ENCODE measurements at places on chromosomes 1 and 21. TPM values are rescaled to one million over a fixed set of nuclear protein-coding genes. Genes with fewer than 3 reads are reported as not detected.

DNA sequence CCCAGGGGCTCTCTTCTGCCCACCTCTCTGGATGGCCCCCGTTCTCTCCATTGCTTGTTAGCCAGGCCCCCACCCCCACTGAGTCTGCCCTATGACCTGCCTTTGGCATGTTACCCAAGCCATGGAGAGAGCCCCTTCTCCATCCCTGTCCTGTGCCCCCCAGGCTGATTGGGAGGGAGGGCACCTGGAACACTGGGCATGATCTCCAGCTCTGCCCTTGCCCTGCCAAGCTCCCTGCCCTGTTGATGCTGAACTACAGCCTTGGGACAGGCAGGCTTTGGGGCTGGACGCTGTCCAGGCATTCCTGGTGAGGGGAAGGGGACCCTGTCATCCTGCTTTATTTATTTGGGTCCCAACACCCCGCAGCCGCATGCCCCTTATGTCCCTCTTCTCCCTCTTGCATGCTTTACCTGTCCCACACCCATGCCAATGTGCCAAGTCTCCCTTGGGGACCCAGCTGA, 10.7 kb downstream of the TRIM46 start:
- peaks cover 11% of the 10 kb centered on the region for H3K36me3 ChIP-seq
- no peaks in the 10 kb centered on the region for H3K4me1 ChIP-seq
- DNase-seq = no peak
- H3K27ac ChIP-seq = no peak overlapping the region
- H3K27me3 ChIP-seq = no peaks in the 10 kb centered on the region

Gene EPS8L3
- total RNA-seq = not detected

Gene ANGPTL1
- 3.9 TPM for total RNA-seq

Gene AMY1B
- total RNA-seq = 0.14 TPM

Gene STK40
- 17.6 TPM for total RNA-seq

DNA sequence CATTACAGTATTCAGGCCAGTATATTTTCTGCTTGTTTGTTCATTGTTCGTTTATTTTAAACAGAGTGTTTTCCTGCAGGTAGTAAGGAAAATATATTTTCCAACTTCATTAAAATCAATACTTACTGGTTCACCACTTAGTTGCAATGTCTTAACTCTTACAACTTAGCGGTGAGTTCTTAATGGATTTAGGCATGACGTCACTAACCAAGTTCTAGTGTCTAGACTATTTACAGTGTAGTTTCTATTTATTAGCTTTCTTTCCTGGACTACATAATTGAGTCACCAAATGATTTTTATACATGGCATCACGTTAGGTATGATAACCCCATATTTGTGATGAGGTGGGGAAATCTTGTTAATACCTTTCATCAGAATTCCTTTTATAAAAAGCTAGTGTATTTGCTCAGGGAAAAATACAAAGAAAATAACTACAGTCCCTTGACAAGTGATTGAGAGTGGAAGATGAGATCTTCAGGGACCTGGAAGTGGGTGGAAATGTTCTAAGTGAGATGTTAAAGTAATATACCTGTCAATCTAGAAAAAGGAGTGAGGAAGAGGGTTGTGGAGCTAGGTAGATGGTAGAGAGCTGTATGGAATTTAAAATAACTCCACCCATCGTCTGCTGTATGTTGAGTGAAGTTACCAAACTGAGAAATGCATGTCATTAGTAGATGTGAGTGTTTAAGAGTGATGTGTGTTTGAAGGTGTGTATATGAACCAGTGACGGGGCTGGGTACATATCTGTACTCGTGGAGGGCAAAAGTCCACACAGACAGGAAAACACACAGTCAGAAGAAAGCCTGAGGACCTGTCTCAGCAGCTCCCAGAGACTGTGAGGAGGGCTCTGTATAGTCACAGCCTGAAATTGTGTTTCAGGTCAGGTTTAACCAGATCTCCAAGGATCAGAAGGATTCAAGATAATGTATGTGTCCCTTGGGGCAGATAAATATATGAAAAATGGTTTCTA, 197.6 kb upstream of the ADAMTS5 start:
- no peaks in the 10 kb centered on the region for H3K4me1 ChIP-seq
- H3K27ac ChIP-seq = no peak overlapping the region
- H3K27me3 ChIP-seq = no peaks in the 10 kb centered on the region

- H3K27me3 ChIP-seq = no peaks in the 10 kb centered on the region
- no peak overlapping the region for H3K4me3 ChIP-seq
- no peak for DNase-seq
- no peaks in the 10 kb centered on the region for H3K4me1 ChIP-seq
- no peak overlapping the region for H3K27ac ChIP-seq
- H3K36me3 ChIP-seq = no peaks in the 10 kb centered on the region
These were observed 45.4 kb upstream of the IGSF21 start for GRCh38 chr1:18062185-18062584.

Gene RFX5
- 89.4 TPM for total RNA-seq

Gene KRTAP20-4
- not detected for total RNA-seq

Gene TMEM54
- 2.2 TPM for total RNA-seq

Gene WDR64
- total RNA-seq = 0.14 TPM

GRCh38 chr1:95095833-95096217, 21.3 kb upstream of the TLCD4 start:
- no peaks in the 10 kb centered on the region for H3K36me3 ChIP-seq
- no peaks in the 10 kb centered on the region for H3K4me1 ChIP-seq
- H3K4me3 ChIP-seq = no peak overlapping the region
- no peak for DNase-seq
- no peak overlapping the region for H3K27ac ChIP-seq
- no peaks in the 10 kb centered on the region for H3K27me3 ChIP-seq

Gene DCST1
- total RNA-seq = not detected

DNA sequence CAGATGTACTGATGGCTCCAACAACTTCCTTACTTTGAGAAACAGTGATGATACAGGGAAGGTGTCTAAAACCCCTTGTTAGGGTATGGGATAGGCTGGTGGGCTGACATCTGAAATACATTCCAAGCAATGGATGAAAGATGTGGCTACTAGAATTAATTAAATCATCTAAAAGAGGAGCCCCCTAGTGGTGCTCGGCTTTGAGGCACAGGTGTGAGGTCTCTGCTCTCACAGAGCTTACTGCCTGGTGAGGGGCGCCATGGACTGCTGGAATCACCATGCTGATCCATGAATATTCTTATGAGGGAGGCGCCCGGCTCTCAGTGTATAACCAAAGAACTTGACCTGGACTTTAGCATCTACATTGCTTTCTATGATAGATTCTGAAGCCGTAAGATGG, 48.5 kb downstream of the GNG4 start:
- no peaks in the 10 kb centered on the region for H3K27me3 ChIP-seq
- H3K27ac ChIP-seq = no peak overlapping the region
- no peak overlapping the region for H3K4me3 ChIP-seq
- DNase-seq = no peak
- no peaks in the 10 kb centered on the region for H3K4me1 ChIP-seq

DNA sequence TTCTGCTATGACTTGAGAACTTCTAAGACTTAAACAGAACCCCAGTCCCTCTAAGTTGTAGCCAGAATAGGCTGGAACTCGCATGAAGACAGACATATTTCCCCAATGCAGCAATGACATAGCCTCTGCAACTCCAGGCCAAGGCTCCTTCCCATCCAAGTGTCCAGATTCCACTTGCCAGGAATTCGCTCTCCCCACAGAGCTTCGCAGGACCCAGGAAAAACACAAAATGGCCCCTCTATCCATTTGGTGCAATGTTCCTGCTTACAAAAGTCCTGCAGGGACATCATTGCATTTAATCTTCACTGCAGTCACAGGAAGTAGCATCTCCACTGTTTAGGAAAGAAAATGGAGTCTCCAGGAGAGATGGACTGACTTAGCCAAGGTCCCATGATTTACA, 147.5 kb upstream of the KLHDC7A start:
- DNase-seq = no peak
- H3K4me1 ChIP-seq = no peaks in the 10 kb centered on the region
- no peak overlapping the region for H3K4me3 ChIP-seq
- H3K27ac ChIP-seq = no peak overlapping the region

Gene KRTAP22-2
- total RNA-seq = not detected

DNA sequence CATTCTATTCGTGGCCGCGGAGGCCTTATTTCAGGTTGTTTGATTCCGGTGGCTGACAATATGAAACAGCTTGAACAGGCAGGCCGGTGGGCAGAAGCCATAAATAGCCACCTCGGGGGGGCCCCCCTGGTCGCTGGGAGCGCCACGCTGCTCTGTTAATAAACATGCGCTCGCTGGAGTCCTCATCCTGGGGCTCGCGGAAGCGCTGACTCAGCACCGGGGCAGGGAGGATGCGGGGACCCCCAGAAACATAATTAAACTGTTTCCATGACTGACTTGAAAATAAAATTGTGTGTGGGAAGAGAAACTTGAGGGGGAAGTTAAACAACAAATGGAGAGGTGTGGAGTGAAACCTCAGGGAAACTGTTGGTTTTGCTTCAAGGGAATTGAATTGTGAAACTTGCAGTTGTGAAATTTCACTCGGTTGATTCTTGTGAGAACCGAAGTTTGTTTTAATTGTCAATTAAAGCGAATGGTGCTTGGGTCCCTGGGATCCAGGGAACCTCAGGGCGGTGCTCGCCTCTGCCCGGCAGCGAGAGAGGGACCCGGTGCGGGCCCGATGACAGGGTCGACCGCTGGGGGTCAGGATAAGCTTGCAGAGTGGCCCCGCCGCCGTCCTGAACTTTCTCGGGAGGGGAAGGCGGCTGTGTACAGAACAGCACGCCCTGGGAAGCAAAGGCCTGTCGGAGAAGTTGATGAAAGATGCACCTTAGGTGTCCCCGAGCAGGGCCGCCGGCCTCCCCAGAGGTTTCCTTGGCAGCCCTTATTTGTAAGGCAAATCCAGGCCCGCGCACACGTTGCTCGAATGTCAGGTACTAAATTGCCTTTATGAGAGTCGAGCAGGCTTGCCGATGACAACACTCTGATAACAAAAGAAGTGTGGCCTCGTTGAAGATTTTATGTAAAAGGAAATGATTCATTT, 176.9 kb upstream of the LMO4 start:
- peaks cover 2% of the 10 kb centered on the region for H3K27me3 ChIP-seq
- H3K27ac ChIP-seq = no peak overlapping the region
- peak overlapping the region; percentile 39 for H3K4me3 ChIP-seq
- DNase-seq = peak; percentile 27

- no peaks in the 10 kb centered on the region for H3K36me3 ChIP-seq
- H3K4me1 ChIP-seq = peaks cover 21% of the 10 kb centered on the region
- H3K27ac ChIP-seq = peak overlapping the region; percentile 50
- H3K27me3 ChIP-seq = peaks cover 6% of the 10 kb centered on the region
These were observed 633 bp downstream of the THEMIS2 start for GRCh38 chr1:27872802-27873551.

Gene LCK
- 467 TPM for total RNA-seq

DNA sequence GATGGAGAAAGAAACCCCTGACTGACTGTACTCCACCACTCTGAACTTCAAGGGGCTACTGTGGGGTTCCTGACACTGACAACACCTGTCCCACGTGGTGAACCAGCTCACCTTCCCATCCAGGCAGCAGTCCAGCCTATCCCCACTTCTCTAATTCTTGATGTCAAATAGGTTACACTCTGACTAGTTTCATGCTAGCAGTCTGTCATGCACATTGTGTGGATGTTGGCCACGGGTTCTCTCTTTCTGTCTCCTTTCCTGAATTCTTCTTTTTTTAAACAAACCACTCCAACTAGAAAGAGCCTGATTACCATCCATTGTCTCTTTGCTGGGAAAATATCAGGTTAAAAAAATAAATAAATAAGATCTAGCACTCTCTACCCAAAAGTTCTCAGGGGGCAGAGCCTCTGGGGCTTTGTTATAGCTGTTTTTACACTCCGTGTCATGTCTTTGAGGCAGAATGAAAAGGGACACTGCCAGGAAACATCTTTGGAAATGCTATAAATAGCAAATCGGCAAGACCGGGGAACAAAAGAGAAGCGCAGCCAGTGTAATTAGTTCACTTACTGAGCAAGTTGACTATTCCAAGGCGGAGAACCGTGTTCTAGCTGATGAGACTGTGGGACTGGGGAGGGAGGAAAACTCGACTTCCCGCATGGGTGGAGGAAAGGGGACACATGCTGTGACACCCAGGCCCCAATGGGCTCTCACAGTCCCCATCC, 356.1 kb downstream of the OMA1 start:
- H3K27me3 ChIP-seq = no peaks in the 10 kb centered on the region
- no peak overlapping the region for H3K27ac ChIP-seq
- no peaks in the 10 kb centered on the region for H3K4me1 ChIP-seq

- no peak for DNase-seq
- H3K27me3 ChIP-seq = no peaks in the 10 kb centered on the region
- no peaks in the 10 kb centered on the region for H3K4me1 ChIP-seq
- H3K36me3 ChIP-seq = peaks cover 21% of the 10 kb centered on the region
- H3K27ac ChIP-seq = no peak overlapping the region
- H3K4me3 ChIP-seq = no peak overlapping the region
These were observed 6.1 kb downstream of the HSPA13 start for GRCh38 chr21:14376854-14377253.

Gene MROH9
- 0.05 TPM for total RNA-seq

GRCh38 chr1:145935708-145936107, 8.4 kb upstream of the RBM8A start:
- peaks cover 13% of the 10 kb centered on the region for H3K36me3 ChIP-seq
- H3K4me3 ChIP-seq = no peak overlapping the region
- H3K27ac ChIP-seq = no peak overlapping the region
- H3K4me1 ChIP-seq = peaks cover 4% of the 10 kb centered on the region
- no peak for DNase-seq

Gene TUT4
- 40.2 TPM for total RNA-seq

DNA sequence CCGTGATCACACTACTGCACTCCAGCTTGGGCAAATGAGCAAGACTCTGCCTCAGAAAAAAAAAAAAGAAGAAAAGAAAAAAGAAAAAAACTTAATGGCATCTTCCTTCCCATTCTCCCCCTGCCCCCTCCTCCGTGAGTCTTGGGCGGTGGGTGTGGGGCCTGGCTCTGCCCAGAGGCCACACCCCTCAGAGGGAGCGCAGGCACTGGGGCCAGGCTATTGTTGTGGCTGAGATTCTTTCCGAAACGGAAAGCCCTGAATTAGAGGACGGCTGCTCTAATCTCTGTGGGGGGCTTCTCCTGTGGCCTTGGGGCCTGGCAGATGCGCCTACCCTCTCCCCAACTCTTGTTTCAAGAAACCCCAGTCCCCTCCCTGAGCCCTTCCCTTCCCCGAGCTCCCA, 4.1 kb upstream of the FAM110D start:
- peaks cover 38% of the 10 kb centered on the region for H3K4me1 ChIP-seq
- H3K27me3 ChIP-seq = no peaks in the 10 kb centered on the region
- no peaks in the 10 kb centered on the region for H3K36me3 ChIP-seq
- no peak for DNase-seq

- H3K4me3 ChIP-seq = no peak overlapping the region
- no peaks in the 10 kb centered on the region for H3K27me3 ChIP-seq
- H3K27ac ChIP-seq = peak overlapping the region; percentile 36
- peaks cover 63% of the 10 kb centered on the region for H3K4me1 ChIP-seq
- DNase-seq = no peak
- peaks cover 11% of the 10 kb centered on the region for H3K36me3 ChIP-seq
These were observed 13.7 kb downstream of the SKI start for GRCh38 chr1:2241820-2242219.

Gene HCRTR1
- total RNA-seq = not detected

GRCh38 chr1:171718216-171718615, 23.6 kb downstream of the VAMP4 start:
- H3K4me1 ChIP-seq = no peaks in the 10 kb centered on the region
- H3K36me3 ChIP-seq = peaks cover 8% of the 10 kb centered on the region
- H3K27ac ChIP-seq = no peak overlapping the region
- no peaks in the 10 kb centered on the region for H3K27me3 ChIP-seq

Gene LGR6
- total RNA-seq = 0.05 TPM

Gene LCE2A
- total RNA-seq = not detected

All from thymus (tissue), 14 donors.